Smooth muscle cell of the brain vasculature (primary cell): ENCODE measurements at places on chromosomes 11 and 22.

DNA sequence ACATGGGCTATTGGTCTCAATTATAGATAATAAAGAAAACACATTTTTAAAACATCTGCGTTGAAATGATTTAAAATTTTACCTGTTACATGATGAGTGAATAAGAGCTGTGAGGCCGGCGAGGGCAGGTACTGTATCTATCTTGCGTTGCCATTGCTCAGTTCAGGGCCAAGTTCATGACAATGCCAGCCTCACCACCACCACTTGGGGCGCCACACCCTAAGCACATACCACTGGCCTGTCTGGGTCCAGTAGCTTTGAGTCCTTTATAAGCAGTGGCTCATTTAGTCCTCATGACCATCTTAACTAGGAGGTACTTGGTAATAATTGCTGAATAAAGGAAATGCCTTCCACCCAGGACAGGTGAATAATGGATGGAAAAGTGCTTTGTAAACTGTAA is 14.5 kb upstream of the MB start:
- DNase-seq = no peak

DNA sequence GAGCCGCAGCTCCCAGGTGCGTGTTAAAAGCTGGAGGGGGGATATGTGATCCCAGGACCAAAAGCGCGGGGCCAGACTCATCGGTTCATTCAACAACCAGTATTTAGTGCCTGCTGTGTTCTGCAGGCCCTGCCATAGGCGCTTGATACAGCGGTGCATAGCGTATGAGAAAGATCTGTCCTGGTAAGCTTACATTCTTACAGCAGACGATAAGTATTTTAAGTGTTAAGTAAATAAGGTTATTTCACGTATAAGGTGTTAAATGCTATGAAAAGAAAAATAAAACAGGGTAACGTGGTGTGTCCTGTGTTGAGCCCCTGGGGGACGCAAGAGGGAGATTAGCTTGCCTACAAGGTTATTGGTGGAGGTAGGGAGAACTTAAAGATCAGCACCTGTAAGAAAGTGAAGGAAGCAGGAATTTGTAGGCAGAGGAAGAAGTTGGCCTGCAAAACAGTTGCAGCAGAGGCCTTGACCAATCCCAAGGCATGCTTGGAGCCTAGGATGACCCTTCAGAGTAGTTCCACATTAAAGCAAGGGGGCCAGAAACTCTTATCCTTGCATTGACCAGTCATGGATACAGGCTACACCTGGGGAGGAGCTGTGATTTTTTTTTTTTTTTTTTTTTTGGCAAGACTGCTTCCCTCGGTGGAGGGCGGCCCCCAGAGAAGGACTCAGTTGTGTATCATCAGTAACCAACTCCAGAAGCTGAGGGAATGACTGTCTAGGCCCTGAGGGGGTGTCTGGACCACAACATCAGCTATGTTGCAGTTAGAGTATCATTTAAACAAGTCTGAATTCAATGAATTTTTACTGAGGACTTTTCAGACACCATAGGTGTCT is 487 bp upstream of the LIPT2 start:
- no peak for DNase-seq

GRCh38 chr11:130243816-130244215 is 70.9 kb downstream of the ZBTB44 start:
- no peak for DNase-seq

DNA sequence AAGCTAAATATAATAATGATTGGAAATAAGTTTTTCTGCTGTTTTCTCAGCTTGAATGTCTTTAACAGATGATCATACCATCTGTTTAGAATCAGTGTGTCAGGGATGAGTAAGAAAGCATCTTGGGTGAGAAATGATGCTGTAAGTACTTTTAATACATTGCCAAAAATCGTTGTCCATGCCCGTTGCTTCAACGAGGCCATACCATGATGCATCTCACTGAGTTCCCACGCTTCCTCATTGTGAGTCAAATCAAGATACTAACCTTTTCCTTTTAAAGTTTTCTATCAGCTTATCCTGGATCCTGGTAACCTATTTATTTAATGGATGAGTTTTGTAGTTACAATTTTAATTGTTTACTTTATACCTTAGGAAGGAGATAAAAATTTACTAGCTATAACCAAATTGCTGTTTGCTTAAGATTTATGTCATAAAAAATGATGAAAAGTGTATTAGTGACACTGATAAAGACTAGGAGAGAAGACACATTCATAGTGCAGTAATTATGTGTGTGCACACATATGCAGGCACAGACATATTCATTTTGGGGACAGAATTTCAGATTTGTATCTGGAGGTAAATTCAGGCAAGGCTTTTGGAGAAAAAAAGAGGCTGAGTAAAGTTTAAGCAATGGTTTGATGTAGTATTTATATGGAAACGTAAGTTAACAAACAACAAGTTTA is 154.8 kb downstream of the UVRAG start:
- no peak for DNase-seq

DNA sequence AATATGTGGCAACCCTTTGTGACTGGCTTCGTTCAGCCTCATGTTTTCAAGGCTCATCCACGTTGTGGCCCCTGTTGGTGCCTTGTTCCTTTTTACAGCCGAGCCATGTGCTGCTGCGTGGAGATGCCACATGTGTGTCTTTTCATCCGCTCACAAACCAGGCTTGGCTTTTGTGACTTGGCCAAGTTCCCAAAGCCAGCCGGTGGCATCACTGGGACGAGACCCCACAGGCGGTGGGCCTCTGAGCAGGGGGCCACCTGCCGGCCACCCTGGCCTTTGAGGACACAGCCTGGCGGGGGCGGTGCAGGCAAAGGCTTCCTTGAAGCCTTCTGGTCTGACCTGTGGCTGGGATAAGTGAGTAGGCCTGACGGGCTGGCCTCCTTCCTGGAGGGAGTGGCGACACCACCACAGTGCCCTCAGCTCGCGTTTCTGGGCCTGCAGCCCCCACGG is 10.5 kb downstream of the GRK2 start:
- no peak for DNase-seq

- peak; percentile 95 for DNase-seq
Observed at GRCh38 chr22:39428597-39429071, 28.2 kb upstream of the MGAT3 start.

- DNase-seq = no peak
Observed at GRCh38 chr11:15942936-15943335, 413.4 kb downstream of the SOX6 start.

- DNase-seq = no peak
Observed at GRCh38 chr11:57405271-57405860, 14.9 kb upstream of the PRG2 start.

DNA sequence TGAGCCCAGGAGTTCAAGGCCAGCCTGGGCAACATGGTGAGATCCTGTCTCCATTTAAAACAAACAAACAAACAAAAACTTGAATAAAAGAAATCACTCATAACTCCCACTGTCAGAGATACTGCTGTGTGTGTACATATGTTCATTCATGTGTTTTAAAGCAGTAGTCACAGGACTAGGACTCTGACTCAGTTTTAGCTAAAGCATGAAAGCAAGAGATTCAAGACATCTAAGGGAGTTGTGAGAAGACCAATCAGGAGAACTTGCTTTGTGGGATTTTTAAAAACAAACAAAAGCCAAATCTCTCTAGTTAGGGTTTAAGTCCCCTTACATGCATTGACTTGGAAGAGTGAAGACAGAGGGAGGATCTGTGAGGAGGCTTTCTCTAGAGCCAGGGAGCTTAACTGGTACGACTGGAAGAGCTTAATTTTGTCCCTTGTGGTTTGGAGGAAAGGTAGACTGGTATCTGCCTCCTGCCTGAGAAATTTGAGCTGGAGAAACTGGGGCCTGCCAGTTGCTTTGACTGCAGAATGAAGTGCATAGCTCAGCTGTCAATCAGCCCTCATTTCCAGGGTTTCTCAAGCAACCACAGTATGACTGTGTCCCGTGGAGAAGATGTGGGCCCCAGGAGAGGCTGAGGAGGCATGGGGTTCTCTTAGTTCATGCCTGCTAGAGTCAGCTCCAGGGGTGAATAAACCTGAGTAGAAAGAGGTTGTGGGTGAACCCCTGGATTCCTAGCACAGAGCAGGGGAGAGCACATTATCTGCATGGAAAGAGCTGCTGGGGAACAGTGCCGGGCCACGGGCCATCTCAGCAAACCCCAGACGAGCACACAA is 30.6 kb downstream of the EXPH5 start:
- no peak for DNase-seq

- DNase-seq = no peak
Observed at GRCh38 chr11:113894421-113894996, 10.1 kb upstream of the HTR3B start.

- DNase-seq = no peak
Observed at GRCh38 chr11:95100191-95100648, 10.6 kb downstream of the ENDOD1 start.

- DNase-seq = no peak
Observed at GRCh38 chr11:134086376-134086775, 17.5 kb downstream of the JAM3 start.

- DNase-seq = peak; percentile 61
Observed at GRCh38 chr11:57638005-57638781, 11.5 kb downstream of the YPEL4 start.

GRCh38 chr11:125930076-125930450 is 15.8 kb upstream of the VSIG10L2 start:
- no peak for DNase-seq

GRCh38 chr22:31248138-31248745 is 36.1 kb downstream of the LIMK2 start:
- peak; percentile 79 for DNase-seq

DNA sequence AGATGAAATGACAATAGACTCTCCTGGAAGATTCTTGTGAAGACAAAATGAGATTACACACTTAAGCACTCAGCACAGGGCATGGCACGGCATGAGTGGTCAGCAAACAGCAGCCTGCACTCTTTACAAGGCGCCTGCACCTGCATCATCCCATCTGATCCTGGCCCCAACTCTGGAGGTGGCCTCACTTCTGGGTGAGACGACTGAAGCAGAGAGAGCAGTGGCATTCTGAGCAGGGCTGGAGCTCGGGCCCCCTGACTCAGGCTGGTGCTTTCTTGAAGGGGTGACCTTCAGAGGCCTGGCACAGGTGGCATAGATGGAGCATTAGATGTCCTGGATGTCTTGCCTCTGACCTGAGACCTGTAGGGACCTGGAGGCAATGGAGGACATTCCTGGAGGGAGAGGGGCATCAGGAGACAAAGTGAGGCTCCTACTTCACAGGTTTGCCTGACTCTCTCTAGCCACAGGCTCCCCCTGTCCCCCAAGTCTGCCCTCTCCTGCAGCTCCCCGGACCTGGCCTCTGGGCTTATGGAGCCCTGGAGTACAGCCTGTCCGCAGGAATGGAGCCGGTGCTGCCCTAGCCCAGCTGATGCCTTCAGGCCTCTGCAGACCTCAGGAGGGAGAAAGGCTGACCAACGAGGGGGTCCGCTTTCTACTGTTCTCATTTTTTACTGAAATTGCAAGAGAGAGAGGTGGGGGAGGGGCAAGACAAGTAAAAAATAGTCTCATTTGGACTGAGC is 65.5 kb upstream of the THY1 start:
- no peak for DNase-seq

DNA sequence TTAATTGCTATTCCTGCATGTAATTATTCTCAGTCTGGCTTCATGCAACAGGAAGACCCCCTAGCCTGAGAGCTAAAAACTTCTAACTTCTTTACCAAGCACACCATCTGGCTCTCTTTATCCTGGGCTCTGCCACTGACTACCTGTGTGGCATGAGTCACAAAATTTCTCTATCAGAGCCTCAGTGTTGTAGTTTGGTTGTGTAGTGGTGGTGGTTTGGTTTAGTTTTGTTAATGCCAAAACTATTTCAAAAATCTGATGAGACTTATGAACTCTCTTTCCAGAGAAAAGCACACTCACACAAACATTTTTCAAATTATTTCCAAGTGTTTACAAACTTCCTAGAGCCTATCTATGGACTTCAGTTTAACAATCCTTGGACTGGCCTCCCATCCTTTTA is 7.5 kb upstream of the IL17RA start:
- no peak for DNase-seq

- no peak for DNase-seq
Observed at GRCh38 chr11:117171404-117172061, 7.0 kb upstream of the SIDT2 start.

DNA sequence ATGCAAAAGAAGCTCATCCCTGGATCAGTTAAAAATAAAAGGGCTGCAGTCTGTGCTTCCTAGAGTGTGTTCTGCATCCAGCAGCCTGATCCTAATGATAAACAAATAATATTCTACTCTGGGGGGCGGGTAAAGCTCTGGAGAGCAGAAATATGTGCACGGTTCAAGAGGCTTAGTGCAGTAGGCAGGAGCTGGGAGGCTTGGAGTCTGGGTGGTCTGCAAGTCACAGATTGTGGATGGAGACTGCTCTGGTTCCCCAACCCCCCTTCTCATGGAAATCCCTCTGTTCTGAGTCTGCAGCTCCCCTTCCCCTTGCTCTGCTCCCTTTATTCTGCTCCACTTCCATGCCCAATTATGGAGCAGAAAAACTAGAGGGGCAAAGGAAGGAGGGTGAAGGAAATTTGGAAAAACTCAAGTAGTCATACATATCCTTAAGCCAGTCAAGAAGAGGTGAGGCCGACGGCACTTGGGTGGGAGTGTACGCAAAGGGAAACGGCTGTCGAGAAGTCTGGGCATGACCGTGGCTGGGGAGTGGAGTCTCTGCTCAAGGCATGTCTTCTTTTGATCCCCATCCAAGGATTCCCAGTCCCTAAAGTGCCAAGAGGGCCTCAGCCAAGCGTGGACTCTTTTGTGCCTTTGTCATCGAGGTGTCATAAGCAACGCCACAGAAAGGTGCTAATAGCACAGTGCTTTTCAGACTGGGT is 16.3 kb upstream of the CLMP start:
- DNase-seq = no peak

- no peak for DNase-seq
Observed at GRCh38 chr22:37018815-37019308, 385 bp downstream of the TST start.

DNA sequence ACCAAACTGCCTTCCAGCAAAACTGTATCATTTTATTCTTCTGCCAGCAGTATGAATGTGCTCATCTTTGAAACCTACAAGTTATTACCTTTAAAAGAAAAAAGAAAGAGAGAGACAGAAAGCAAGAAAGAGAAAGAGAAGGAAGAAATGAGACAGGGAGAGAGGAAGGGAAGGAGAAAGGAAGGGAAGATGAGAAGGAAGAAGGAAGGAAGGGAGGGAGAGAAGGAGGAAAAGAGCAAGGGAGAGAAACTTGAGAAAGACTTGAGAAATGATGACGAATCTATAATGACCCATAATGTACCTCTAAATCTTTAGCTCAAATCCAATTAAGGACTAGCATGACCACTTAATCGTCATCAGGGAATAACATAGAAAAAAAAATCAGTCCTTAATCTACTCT is 11.4 kb upstream of the JAML start:
- no peak for DNase-seq

DNA sequence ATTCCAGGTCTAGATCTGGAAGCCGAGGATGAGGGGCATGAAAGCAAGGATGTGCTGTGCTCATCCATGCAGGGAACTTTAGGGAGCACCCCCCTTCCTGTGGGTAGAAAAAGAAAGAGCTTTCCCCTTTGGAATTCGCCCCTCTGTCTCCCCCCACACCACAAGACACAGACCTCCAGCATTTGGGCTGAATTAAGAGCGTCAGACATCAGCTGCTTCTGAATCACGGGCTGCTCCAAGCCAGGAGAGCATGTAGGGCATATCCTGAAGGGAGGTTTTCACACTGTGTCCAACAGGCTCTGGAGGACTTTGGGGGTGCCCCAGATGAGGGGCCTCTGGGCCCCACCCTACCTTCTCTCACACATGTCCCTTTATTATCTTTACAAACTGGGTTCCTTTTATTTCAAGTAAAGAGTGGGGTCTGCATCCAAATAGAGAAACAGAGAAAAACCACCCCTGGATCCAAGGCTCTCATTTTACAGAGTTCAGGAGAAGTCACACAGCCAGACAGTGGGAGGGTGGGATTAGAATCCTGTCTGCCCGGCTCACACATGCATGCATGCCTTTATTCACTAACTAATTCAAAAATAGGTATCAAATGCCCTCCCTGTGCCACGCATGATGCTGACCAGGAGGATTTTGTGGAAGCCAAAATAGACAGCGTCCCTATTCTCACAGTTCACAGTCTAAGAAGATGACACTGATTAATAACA is 52.8 kb downstream of the LRRC32 start:
- DNase-seq = no peak
